Sciatic nerve (tissue), 2 donors: ENCODE measurements at places on chromosomes 5 and 9.

DNA sequence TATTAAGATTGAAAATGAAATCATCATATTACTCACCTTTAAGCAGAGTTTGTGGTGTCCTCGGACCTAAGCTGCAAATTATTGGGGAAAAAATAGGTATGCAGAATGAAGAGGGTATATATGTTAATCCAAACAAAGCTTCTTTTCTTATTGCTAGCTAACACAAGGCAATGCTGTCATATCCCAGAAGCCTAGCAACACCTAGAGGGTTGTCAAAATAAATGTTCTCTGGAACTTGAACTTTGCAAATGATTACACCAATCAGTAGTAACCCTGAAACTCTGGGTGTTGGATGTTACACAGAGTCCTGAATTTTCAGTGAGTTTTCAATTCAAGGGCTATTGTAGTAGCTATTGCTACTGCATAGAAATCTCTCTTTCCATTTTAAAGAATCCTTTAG, at the start of gene C6:
Gene C6 (minus strand): TSS at position 193 of the 400 bp plus-strand sequence. CDS start 10,302 bp downstream, outside the sequence.
- DNase-seq = no peak

DNA sequence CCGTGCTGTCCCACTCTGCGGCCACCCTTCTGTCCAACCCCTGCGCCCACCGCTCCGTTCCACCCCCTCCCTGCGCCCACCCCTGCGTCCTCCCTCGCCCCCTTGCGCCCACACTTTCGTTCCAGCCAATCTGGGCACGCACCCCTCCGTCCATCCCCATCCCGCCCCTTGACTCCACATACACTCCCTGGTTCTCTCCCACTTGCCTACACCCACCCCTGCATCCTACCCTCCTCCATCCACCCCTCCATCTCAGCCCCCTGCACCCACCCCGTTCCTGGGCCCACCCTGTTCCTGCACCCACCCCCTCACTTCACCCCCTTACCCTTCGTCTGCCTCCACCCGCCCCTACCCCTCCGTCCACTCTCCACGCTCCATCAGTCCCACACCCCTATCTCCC, 7.0 kb downstream of the ADAMTS13 start:
- DNase-seq = no peak

DNA sequence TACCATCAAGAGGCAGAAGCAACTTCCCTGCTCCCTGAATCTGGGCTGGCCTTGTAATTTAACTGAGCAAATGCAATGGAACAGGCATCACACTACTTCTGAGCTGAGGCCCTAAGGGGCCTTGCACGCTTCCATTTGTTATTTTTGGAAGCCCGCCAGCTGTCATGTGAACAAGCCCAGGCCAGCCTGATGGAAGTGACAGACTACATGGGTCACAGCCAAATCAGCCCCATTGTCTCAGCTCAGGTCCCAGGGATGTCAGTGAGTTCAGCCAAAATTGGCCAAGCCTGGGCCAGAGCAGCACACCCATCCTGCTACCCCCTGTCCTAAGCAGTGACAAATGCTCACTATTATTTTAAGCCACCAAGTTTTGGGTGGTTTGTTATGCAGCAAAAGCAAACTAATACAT, 72.8 kb downstream of the PRRT1B start:
- DNase-seq = no peak

- no peak for DNase-seq
Observed at GRCh38 chr9:137491735-137492432, 32.8 kb upstream of the NSMF start.

GRCh38 chr5:82259172-82259800, 18.9 kb downstream of the RPS23 start:
- no peak for DNase-seq

- DNase-seq = no peak
Observed at GRCh38 chr9:30977965-30978364, 1406.5 kb upstream of the ACO1 start.
